ENCODE measurements at places on chromosomes 16 and 17.

- DNase-seq: no peak
Measured at GRCh38 chr16:30485818-30486436, 13.4 kb downstream of the ITGAL start.

DNA sequence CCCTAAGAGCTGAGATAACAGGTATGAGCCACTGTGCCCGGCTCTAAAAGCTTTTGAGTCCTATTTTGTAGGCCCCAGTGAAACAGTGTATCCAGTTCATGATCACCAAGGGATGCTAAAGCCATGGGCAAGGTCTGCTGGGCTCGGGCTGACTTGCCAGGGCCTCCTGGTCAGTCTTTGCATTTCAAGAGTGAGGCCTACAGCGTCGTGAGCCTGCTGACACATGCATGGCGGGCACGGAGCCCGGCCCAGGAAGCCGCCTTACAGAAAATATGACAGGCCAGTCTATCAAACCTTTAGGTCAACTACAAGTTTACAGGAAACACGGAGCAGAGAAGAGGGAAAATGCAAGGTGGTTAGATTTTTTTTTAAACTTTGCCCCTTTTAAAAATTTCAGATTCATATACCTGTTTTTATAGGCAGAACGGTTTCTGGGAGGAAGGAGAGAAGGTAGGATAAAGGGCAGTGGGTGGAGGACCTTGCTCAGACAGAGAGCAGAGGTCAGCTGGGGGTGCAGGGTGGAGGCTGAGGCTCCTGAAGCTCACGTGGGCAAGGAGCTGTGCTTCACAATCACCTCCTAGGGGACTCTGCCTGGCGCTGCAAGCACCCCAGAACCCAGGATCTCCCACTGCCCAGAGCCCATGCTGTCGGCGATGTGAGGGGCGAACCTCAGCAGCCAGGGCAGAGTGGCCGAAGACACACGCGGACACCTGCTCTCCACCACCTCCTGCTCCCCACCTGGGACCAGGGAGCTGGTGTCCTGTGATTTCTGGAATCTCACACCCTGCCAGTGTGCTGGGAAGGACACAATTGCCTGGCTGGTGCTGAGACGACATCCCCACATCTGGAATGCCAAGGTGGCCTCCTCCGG lies 21.3 kb downstream of the C16orf95 start:
- DNase-seq: no peak

GRCh38 chr16:10979717-10980601 lies 35.6 kb downstream of the CLEC16A start:
- DNase-seq: peak; percentile 82

- DNase-seq: no peak
Measured at GRCh38 chr17:81524039-81524864, 3.9 kb upstream of the FSCN2 start.

- DNase-seq: no peak
Measured at GRCh38 chr17:8728971-8729370, 15.7 kb downstream of the CCDC42 start.

DNA sequence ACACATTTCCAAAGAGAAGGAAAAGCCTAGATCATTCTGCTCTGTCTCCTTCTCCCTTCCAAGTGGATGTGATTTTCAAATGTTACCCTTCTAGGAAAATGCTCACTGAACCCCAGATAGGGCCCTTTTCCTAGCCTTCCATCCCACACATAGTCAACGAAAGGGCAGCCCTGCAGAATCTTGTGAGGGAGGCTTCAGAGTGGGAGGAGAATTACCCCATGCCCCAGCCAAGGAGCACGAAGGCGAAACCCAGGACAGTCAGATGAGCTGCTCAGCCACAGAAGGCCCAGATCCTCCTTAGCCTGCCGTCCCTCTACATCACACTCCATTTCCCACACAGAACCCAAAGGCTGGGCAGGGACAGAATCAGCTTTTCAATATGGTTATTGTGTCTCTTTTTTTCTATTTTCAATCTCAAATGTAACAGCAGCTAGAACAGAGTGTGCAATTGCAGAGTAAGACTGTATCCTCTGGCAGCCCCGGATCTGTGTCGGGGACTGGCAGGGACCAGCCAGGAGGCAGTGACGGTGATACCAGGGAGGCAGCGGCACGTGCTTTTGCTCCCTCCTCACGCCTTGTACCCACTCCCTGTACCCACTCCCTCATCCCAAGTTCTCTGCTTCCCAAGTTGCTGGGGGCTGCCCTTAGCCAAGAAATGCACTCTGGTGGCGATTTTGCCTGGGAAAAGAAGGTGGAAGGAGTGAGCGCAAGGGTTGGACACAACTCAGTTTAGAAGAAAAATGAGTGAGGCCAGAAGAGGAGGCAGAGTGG lies 3.7 kb upstream of the SDK2 start:
- DNase-seq: no peak

DNA sequence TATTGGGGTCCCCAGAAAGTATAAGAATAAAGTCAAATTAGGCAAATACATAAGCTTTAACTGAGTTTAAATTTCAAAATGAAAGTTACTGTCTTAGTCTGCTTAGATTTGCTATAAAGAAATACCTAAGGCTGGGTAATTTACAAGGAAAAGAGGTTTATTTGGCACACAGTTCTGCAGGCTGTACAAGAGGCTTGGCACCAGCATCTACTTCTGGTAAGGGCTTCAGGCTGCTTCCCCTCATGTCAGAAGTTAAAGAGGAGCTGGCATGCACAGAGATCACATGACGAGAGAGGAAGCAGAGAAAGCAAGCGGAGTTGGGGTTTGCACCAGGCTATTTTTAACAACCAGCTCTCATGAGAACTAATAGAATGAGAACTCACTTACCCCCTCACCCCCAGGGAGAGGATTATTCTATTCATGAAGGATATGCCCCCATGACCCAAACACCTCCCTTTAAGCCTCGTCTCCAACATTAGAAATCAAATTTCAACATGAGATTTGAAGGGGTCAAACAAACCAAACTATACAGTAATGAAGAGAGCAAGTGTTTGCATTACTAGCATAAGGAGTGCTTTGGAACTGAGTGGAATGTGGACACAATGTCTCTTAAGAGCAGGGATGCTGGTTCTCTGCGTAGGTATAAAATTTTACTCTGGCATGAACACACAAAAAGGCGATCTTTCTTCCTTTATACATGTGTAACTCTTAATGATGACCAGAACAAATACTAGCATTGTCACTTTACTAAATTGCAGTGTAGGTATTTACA lies 292.8 kb upstream of the PMFBP1 start:
- DNase-seq: no peak

- no peak for DNase-seq
Measured at GRCh38 chr16:31094088-31094423, 541 bp downstream of the VKORC1 start.

GRCh38 chr16:85169333-85170065 lies 57.2 kb upstream of the CIBAR2 start:
- DNase-seq: no peak

DNA sequence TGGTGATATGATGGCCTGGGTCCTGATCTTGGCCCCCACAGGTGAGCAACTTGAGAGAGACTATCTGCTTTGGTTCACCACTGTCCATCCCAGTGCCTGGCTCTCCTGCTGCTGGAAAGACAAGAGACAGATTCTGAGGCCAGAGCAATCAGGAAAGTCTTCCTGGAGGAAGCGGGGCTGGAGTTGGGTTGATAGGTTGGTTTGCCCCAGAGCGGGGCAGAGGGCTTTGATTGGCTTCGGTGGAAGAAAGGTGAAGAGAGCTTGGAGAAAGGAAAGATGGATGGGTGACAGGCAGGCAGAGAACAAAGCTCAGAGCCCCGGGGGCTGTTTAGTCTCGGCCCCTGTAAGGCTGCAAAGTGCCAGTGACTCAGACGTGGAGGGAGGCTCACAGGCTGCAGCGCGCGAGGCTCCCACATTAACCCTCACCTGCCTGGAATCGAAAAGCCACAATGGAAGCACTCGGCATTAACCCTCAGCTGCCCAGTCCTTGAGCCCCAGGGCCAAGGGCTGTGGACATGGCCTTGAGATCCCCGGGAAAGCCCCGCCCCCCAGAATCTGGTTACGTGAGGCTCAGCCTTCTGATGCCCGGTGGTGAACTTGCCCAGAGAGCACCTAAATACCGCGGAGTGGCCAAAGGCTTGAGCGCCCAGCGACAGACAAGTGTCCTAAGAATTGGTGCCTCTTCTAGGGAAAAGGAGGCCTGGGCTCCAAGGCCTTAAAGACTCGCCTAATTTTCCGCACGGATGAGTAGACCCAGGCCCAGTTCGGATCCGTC lies 996 bp upstream of the CPNE2 start:
- DNase-seq: no peak

GRCh38 chr16:83959656-83960434 lies 6.8 kb downstream of the OSGIN1 start:
- DNase-seq: no peak

DNA sequence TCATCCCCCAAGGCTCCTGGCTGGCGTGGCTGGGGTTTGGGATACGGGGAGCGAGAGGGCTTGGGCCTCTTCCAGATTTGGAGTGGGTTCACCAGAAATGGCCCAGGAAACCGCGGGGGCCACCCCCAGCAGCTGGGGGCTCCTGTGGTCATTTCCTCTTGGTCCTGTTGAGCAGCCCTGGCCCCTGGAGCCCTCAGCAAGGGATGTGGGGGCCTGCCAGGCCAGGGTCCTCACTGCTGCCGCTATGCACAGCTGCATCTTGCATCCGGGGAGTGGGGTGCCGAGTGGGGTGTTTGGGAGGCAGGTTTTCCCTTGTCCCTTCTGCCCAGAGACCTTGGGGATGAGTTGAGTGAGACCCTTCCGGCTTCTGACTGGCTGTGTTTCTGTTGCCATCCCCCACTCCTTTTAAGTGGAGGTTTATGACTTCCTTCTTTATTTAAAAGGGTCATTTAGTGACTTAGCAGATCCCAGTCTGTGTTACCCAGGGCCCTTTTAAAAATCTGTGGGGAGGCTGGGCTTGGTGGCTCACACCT lies 319.8 kb downstream of the SEC14L1 start:
- no peak for DNase-seq
